ENCODE measurements at places on chromosomes 2 and 18. TPM values are rescaled to one million over a fixed set of nuclear protein-coding genes. Genes with fewer than 3 reads are reported as not detected.

- no peak overlapping the region for H3K27ac ChIP-seq
- no peaks in the 10 kb centered on the region for H3K27me3 ChIP-seq
- no peaks in the 10 kb centered on the region for H3K36me3 ChIP-seq
- DNase-seq, result no peak
- H3K4me1 ChIP-seq, result no peaks in the 10 kb centered on the region
Observed at GRCh38 chr18:55840601-55841170, 252.7 kb upstream of the TCF4 start.

Gene MC5R
- 0.66 TPM for polyA plus RNA-seq

Gene CXCR4
- 17.8 TPM for polyA plus RNA-seq

- H3K36me3 ChIP-seq, result no peaks in the 10 kb centered on the region
- H3K4me1 ChIP-seq, result no peaks in the 10 kb centered on the region
- no peak for DNase-seq
- no peak overlapping the region for H3K27ac ChIP-seq
Observed at GRCh38 chr2:375270-375955, 87.5 kb upstream of the ALKAL2 start.

GRCh38 chr2:17813010-17813741 lies 3.1 kb upstream of the MSGN1 start:
- H3K4me3 ChIP-seq, result no peak overlapping the region
- H3K27me3 ChIP-seq, result peaks cover 12% of the 10 kb centered on the region
- no peak for DNase-seq
- H3K27ac ChIP-seq, result no peak overlapping the region
- no peaks in the 10 kb centered on the region for H3K36me3 ChIP-seq
- H3K4me1 ChIP-seq, result no peaks in the 10 kb centered on the region

Gene ZNF532
- 36.6 TPM for polyA plus RNA-seq

DNA sequence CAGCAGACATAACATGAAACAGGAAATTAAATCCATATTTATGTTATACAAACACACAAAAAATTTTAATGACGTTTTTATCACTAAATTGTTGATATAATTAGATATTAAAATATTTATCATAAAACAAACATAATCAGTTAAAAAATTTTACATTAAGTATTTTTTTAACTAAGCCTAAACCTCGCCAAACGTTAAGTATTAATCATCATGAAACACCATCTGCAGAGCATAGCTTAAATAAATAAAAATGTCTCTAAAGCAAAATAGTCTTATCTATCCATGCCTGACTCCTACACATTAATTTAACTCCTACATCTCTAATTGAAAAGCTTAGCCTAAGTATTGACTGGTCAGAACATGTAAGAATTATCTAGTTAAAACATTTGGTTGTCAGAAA lies 271.6 kb upstream of the RND3 start:
- no peaks in the 10 kb centered on the region for H3K36me3 ChIP-seq
- H3K4me1 ChIP-seq, result no peaks in the 10 kb centered on the region
- H3K4me3 ChIP-seq, result no peak overlapping the region
- H3K27me3 ChIP-seq, result no peaks in the 10 kb centered on the region
- H3K27ac ChIP-seq, result no peak overlapping the region

Gene UGT1A8
- not detected for polyA plus RNA-seq
